ENCODE measurements at places on chromosomes 3 and 15.
A peak's percentile ranks its signal among the peaks of the same experiment; 100 is the strongest.

GRCh38 chr3:157754451-157754850 is 251.2 kb upstream of the VEPH1 start:
- DNase-seq: no peak

DNA sequence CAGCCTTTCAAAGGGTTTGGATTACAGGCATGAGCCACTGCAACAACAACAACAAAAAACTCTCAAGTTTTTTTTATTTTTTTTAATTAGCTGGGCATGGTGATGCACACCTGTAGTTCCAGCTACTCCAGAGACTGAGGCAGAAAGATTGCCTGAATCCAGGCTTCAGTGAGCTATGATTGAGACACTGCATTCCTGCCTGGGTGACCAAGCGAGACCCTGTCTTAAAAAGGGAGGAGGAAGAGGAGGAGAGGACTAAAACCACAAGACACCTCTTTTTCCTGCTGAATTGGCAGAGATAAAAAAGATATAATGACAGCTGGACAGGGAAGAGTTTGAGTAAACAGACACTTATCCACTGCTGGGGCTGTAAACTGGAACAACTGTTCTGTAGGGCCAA is 22.7 kb upstream of the CHRNB4 start:
- DNase-seq: no peak

DNA sequence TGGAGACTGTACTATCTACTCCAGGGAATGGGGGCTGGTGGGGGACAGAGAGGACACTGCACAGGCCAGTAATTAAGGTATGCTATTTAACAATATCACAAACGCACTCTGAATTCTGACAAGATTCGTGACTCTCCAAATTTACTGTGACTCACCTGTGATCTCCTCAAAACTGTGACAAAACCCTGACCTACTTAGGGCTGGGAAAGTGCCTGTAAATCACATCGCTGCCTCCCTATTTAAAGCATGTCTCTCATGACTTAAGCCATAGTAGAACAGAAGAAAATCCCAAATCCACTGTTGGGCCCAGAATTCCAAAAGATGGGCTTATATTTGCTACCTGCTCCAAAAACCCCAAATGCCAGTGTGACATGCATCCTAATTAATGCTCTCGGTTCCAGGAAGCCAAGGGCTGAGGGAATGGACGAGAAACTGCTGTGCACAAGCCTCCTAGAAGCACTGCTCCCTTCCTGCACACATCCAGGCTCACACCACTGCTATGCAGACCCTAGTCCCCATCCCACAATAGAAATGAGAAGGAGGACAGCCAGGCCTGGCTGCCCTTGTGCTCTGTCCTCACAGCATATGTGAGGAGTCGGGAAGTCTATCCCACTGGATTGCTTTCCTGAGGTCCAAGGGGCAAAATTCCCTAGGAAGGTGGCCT is 187.7 kb upstream of the CHRNA7 start:
- DNase-seq: no peak

GRCh38 chr15:70259028-70259424 is 161.3 kb upstream of the TLE3 start:
- peak; percentile 82 for DNase-seq

GRCh38 chr3:151265866-151266265 is 12.5 kb downstream of the P2RY14 start:
- DNase-seq: peak; percentile 84

DNA sequence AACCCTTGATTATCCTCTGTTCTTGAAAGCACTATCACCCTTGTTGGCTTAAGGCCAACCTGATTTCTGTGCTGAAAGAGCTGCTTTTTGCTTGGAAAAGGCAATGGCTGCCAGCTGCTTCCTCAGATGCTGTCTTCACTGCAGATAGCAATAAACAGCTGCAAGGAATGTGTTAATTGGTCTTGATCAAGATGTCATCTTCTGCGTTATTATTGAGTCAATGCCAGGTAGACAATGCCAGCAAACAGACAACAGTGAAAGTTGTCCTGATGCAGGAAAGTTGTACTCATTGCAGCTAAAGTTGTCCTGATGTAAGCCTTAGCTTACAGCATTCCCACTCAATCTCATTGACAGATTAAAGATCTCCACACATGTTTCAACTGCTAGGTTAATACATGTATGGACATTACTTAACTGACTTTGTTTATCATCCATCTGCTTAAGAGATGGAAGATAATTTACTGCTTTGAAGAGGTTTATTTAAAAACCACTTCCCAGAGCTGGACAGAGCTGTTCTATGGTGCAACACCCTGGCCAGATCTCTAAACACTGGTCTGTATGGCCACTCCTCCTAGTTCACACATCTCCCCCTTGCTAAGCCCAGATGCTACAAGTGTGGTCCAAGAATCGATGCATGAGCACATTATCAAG is 251.0 kb upstream of the MCTP2 start:
- peak; percentile 57 for DNase-seq

- no peak for DNase-seq
Observed at GRCh38 chr3:18729671-18730070, 304.5 kb upstream of the SATB1 start.
